M059J (cell line): ENCODE measurements at places on chromosomes 12 and 14.

DNA sequence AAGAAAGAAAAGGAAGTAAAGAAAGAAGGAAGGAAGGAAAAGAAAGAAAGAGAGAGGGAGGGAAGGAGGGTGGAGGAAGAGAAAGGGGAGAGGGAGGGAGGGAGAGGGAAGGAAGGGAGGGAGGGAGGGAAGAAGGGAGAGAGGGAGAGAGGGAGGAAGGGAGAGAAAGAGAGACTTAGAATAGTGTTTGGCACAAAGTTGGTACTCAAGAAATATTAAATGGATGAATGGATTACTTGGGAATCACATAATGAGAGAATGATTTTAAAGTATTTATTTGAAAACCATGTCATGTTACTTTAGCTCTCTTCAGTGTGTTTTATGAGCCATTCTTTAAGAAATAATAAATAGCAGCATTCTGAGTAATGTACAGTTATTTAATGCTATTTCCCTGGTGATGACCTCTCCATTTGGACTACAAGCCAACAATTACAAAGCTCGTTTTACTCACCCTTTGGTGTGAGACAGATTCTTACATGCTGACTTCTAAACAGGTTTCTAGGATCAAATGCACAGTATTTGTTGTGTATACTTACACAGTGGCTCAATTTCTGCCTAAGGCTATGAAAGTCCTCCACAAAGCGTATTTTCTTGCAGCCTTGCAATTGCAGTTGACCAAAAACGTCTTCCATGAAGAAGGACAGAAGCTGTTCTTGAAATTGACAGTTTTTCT, 861 bp downstream of the IL26 start:
- DNase-seq = peak; percentile 82

DNA sequence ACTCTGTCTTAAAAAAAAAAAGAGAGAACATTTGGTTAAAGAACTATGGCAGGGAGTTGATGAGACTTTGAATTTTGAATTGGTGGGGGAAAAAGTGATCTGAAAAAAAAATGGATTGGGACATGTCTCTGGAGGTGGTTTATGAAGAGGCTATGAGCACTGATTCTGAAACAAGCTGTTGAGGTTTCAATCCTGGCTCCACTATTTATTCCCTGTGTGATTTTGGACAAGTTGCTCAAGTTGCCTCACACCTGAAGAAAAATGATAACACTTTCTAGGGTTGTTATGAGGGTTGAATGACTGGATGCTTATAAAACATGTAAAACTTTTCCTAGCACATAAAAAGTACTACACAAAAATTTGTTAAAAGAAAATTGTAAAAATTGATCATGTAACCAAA, 1.8 kb upstream of the ANO6 start:
- DNase-seq = no peak

- DNase-seq = peak; percentile 77
Measured at GRCh38 chr12:7498809-7499208, 4.8 kb downstream of the CD163 start.

DNA sequence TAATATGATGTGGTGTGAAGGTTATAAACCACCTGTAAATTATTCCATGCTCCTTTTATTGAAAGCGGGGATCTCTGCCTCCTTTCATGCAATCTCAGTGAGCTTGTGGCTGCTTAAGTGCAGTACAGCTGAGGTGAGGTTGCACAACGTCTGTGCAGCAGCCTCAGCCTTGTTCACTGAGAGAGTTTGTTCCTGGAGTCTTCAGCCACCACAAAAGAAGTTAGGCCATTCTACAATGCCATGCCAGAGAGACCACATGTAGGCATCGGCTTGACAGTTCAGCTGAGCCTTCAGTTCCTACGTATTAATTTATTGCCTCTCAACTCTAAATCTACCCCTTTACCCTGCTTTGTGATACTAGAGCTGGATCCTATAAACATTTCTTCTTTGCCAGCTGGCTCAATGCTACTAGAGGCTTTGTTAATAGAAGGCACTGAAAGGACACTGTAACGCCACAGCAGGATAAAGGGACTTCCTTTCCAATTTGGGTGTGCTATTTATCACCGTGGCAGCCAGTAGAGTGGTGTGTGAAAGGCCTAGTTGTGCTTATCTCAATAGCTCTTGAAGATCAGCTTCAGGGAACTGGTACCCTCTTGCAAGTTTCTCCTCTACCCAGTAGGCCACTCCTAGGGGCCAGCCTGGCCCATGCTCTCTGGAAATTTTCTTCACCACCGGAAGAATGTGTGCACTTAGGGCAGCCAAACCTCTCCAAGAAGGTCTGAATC, 337.7 kb downstream of the IPO8 start:
- no peak for DNase-seq

- DNase-seq = no peak
Measured at GRCh38 chr14:39303115-39303514, 69.4 kb downstream of the MIA2 start.

DNA sequence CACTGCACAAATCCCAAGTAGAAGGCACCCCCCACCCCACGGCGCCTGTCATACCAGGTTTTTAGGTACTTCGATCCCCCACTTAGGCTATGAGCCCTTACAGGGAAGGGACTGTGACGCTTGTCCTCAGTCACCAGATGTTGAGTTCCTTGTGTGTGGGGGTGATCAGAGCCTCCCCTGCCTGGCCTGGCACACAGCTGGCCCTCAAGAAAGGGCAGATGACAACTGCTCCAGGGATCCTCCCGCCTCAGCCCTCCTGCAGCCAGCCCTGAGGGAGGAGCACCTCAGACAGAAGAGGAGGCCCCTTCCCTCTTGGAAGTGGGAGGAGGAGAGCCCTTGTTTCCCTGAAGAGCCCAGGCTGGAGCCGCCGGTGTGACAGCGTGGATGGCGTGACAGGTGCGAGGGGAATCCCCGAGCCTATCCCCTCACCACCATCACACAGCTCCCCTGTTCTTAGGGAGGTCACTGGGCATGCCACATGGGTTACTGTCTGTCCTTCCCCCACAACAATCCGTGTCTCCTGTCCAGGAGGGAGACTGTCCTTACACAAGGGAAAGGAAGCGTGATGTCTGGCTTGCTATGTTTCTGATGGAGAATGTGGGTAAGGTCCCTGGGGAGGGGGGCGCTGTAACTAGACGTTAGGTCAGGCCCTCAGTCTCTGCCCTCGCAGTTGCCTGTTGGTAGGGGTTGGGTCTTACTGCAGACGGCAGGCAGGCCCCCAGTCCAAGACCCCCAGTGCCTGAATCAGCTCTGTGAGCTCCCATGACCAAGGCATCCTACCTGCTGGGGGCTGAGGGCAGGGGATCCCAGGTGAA, 31.4 kb downstream of the P2RX4 start:
- DNase-seq = no peak

DNA sequence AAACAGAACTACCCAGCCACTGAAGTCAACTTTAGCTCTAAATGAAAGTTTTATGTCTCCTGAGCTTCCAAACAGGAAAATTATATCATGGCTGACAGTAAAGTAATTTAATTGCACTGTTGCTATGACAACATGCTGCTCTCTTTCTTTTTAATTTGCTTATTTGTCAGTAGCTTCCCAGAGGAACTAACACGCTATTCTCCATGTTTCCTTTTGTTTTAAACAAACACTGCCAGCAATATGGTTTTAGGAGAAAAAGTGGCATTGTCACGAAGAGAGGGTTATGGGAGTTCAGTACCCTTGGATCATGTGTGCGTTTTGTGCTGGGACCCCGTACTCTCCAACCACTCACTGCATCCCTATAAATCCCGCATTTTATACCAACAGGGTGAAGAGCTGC, 1.9 kb downstream of the FOXN3 start:
- no peak for DNase-seq

DNA sequence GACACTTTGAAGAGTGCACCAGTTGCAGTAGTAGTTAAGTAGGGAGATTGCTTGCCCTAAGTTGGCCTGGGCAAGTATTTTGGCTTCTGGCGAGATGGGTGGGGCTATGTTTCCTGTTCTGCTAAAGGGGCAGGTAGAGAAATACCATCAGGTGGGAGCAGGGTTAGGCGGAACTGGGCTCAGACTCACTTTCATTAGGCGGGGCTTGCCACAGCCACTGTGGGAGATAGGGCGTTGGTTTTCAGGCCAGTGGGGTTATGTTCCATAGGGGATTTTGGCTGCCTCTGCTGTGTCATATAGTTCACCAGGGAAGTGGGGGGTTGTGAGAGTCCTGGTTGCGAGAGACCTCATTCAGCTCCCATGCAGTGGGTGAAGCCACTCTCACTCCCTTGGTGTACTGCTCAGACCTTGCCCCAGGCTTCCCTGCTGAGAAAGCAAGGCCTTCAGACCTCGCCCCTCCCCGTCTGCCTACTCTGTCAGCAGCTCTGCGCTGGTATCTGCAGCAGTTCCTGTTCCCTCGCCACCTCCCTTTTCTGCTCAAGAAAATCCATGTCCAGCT, 43.3 kb downstream of the AEBP2 start:
- DNase-seq = no peak

- no peak for DNase-seq
Measured at GRCh38 chr14:63726499-63726898, 1.4 kb downstream of the SGPP1 start.

- DNase-seq = no peak
Measured at GRCh38 chr12:110677206-110677911, 11.6 kb downstream of the HVCN1 start.

DNA sequence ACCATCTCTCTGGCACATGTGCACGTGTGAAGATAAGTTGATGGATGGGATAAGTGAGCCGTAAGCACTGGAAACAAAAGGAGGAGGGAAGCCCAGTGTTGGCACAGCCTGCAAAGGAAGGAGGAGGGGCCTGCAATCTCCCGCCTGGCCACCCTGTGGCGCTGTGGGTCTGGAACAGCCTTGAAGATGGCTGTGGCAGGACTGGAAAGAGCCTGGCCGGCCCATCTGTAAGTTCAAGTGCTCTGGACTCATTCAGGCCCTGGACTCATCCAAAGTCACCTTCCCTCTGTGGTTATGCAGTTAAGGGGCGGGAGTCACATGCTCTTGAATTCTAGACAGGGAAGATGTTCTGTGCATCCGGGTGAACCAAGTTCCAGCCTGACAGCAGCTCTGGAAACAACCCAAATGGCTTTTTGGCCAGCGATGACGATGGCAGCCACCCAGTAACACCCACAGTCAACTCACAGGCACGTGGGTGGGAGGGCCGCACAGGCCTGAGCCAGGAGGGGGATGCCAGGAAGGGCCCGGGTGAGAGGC, 50.4 kb downstream of the CHGA start:
- peak; percentile 64 for DNase-seq

- DNase-seq = no peak
Measured at GRCh38 chr12:2641761-2642160, 153.0 kb upstream of the FKBP4 start.

- DNase-seq = no peak
Measured at GRCh38 chr14:104573930-104574329, 5.6 kb upstream of the C14orf180 start.

- peak; percentile 83 for DNase-seq
Measured at GRCh38 chr12:85626001-85626783, 210.0 kb downstream of the RASSF9 start.

GRCh38 chr14:72892103-72892878, 1.6 kb downstream of the DPF3 start:
- peak; percentile 57 for DNase-seq

- DNase-seq = peak; percentile 43
Measured at GRCh38 chr12:51759175-51759574, 89.3 kb downstream of the FIGNL2 start.

GRCh38 chr12:46108721-46109120, 118.3 kb upstream of the SCAF11 start:
- DNase-seq = no peak

DNA sequence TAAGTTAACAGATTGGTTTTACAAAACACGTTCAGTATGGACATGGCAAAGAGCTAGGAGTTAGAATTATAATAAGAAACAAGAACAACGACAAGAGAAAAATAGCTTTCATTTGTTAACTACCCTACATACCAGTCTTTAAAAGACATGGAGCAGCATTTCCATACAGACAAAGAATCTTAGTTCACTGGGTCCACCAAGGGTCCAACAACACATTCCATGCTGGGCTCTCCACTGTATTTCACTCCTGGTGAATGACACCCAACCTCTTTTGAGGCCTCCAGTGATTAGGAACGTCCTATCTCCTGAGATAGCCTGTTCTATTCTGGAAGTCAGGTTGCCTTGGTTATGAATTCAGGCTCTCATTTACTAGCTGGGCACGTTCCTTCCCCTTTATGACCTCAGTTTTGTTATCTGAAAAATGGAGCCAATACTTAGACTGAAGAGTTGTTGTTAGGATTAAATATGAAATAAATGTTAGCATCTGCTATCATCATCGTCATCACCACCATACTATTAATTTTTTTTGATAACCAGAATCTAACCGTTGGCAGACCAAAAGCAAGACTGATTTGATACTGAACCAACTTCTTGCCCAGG, 37.7 kb downstream of the C12orf75 start:
- DNase-seq = no peak

GRCh38 chr12:26537126-26537525, 295.9 kb downstream of the ITPR2 start:
- no peak for DNase-seq

DNA sequence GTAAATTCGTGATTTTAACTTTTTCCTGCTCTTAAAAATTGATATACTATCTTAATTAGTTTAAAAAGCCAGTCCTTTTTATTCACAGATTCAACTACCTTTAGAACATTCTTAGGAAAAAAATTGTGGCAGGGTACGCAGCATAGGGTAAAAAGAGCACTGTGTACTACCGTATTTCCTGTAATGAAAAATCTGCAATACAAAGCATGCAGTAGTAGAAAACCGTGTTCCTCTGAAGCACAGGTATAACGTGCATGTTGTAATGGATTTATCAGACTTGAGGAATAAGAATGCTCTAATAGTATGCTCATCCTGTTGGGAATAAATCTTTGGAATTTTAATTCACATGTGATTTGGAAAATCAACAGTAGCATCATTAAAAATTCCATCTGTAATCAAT, 140.5 kb downstream of the UNC79 start:
- DNase-seq = no peak

- no peak for DNase-seq
Measured at GRCh38 chr14:100873096-100873482, 30.4 kb downstream of the RTL1 start.

DNA sequence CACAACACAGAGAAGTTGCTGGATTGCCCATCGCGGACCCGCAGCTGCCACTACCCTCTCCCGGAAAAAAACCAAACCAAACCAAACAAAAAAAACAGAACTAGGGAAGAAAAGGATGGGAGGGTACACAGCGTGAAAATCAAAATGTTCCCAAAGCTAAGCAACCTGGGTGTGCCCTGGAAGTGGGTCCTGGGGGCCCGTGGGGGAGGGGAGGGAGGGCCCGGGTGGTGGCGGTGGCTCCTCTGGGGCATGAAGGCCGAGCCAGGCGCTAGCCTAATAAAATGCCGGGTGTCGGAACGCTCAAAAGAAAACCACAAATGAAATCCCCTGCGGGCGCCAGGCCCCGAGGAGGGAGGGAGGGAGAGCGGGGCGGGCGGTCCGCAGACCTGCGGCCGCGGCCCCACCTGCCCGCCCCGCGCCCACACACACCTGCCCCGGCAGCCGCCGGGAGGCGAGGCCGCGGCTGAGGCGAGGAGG, 787 bp downstream of the HECTD4 start:
- DNase-seq = peak; percentile 57

DNA sequence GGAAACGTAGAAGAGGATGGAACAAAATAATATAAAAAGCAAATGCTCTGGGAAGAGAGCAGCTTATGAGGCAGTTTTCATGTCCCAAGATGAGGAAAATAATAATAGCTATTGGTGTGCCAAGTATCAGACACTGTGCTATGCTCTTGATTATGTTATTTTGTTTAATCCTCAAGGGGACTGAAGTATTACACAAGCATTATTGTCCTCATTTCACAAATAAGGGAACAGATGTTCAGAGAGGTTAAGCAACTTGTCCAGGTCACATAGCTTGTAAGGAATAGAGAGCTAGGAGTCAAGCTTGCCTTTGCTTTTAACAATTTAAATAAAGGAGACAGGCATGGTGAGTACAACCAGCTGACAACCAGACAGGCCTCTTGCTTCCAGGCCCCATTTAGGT, 26.9 kb upstream of the LTBP2 start:
- no peak for DNase-seq

GRCh38 chr14:24853446-24853845, 196.5 kb downstream of the STXBP6 start:
- no peak for DNase-seq
